ENCODE measurements at places on chromosomes 6 and 20.

GRCh38 chr20:63335711-63336110, 25.4 kb downstream of the CHRNA4 start:
- no peak for DNase-seq

- DNase-seq = no peak
These were observed 372.6 kb downstream of the QKI start for GRCh38 chr6:163786995-163787671.

DNA sequence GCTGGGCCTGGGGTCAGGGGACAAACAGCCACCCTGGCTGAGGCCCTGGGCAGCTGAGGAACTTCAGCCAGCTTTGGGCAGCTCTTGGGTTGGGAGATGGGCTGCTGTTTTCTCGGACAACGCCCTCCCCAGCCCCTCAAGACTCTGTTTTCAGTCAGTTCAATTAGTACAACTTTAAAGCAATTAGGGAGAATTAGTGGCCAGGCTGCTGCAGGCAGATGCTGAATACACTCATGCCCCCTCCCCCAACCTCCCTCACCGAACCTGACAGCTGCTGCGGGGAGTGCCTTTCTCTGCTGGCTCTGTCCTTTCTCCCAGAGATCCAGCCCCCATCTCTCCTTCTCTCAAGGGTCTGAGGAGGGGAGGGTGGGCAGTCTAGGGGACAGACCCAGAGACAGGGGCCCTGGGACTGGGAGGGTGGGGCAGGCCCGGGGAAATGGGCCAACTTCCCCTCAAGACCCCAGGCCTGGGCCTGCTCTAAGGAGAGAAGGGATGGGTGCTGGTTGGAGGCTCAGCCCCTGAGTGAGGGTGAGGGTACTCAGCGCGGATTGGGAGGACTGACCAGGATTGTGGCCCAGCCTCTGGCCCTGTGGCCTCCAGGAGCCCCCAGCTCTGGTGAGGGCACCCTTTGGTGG, 17.8 kb upstream of the MYT1 start:
- no peak for DNase-seq

DNA sequence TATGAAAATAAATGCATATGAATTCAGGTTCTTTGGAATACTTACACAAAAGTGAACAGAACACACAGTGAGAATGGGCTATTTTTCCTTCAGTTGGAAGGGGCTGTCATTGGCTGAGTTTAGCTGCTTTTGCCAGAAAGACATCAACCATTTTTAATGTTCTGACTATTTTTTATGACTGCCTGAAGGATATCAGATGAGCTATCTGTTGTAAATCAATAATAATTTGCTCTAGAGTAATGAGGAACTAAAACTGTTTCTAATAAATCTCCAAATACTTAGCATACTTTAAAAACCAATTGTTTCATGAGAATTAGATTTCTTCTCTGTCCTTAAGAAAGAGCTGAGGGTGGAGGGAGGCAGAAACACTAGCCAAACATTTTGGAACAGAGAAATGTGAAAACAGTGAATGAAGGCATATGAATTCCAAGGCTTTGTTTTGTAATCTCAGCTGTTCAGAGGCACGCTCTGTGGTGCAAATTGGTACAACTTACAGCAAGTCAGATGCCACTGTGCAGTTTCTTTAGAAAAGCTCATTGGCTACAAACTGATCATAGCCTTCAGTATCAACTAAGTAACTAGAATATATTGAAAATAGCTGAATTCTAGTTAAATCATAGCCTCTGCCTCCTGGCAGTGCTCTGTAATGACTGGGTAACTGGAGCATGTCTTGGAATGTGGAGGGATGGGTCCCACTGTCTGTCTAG, 228.9 kb upstream of the JAG1 start:
- DNase-seq = no peak

DNA sequence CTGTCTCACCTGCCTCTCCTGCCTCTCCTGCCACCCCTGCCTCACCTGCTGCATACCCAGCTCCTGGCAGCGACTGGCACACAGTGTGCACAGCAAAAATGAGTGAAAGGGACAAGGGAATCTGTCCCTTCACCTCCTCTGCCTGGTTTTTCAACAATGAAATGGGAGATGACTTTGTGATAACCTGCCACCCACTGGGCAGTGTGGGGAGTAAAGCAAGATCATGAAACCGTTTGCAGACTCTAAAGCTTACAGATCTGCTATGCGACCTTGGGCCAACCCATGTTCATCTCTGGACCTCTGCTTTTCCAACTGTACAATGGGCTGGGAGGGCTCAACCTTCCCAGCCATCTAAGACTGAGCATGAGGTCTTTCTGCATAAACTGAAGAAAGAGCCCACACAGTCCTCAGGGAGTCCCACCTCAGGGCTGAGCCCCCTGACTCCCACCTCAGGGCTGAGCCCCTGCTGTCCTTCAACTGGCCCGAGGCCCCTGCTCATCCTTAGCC, 81.1 kb downstream of the RIPOR3 start:
- no peak for DNase-seq

- no peak for DNase-seq
These were observed 170.5 kb upstream of the TSHZ2 start for GRCh38 chr20:52801628-52802006.

- DNase-seq = no peak
These were observed 38.7 kb upstream of the REV3L start for GRCh38 chr6:111521497-111522270.

DNA sequence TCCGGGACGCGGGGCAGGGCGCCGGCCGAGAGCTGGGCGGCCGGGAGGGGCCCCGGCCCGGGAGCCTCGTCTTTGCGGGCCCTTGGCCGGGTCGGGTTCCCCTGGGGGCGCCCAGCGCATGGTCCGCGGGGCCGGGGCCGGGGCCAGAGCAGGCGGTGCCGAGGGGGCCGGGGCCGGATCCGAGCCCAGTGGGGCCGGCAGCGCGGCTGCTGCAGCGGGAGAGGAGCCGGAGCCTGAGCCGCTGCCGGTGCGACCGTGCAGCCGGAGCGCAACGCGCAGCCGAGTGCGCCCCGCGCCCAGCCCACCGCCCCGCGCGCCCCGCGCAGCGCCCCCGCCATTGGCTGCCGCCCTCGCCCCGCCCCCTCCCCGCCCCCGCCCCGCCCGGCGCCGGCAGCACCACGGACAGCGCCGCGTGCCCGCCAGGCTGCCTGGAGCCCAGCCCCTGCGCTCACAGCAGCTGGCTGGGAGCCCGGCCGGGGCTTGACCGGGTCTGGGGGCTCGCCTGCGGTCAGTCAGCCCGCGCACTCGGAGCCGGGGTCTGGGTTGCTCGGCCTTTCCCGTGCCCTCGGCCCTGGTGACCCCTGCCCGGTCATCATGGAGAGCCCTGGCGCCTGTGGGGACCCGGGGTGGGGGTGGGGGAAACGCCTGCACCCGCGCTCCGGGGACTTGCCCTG, at the start of gene HRH3:
TSS of gene HRH3 (minus strand) at position 287 of the 674 bp plus-strand sequence. CDS start 308 bp downstream, outside the sequence.
- peak; percentile 88 for DNase-seq

GRCh38 chr6:10190042-10190441, 224.8 kb downstream of the TFAP2A start:
- DNase-seq = no peak

DNA sequence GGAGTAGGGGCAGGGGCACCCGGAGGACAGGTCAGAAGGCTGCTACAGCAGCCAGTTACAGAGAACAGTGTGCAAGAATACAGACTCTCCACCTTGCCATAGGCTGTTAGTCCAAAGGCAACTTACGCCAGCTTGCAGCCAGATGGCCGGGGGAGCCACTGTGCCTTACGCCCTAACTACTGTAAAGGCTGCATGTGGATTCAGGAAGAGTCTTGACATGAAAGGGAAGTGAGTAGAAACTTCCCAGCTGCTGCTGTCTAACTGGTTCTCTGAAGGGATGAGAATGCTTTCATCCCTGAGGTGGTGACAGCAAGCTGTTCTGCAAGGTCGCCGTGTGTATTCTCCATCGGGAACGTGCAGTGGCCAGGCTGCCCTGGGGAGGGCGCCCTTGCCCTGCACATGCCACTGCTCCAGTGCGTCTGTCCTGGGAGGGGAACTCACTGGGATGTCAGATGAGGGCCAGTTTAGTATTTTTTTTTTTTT, 46.1 kb downstream of the LYRM4 start:
- peak; percentile 72 for DNase-seq

DNA sequence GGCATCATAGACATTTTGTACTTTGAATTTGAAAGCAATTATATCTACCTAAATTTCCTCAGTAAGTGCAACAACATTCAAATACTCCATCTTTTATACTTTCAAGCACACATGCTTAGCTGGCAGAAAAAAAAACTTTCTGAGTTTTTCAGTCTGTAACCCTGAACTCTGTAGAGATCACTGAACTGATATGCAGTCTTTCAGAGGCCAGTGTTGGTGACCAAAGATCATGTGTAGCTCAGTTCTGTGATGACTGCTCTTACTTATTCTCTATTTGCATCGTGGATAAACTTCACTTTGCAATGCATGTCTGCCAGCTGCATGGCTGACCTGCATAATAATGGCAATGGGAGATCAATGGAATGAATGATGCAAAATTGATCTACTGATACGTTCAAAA, 431.3 kb downstream of the FRK start:
- no peak for DNase-seq

- DNase-seq = no peak
These were observed 10.7 kb upstream of the MUC21 start for GRCh38 chr6:30972816-30973215.

DNA sequence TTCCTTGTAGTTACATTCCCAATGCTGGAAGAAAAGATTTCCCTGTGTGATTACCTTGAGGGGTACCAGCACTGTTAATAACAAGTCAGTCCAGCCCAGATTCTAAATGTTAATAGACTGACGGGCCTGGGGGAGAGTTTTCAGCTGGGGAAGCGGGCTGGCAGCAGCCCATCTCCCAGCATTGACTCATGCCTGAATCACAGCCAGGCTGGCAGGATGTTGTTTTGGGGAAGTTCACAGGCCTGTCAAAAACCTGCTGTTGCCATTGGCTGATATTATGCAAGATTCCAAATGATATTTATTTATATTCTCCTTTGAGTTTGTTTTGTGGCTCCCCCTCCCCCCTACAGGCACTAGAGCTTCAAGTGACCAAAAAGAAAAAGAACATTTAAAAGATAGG, 213.9 kb upstream of the CNR1 start:
- DNase-seq = no peak

- no peak for DNase-seq
These were observed 115.1 kb upstream of the JAG1 start for GRCh38 chr20:10788877-10789276.

DNA sequence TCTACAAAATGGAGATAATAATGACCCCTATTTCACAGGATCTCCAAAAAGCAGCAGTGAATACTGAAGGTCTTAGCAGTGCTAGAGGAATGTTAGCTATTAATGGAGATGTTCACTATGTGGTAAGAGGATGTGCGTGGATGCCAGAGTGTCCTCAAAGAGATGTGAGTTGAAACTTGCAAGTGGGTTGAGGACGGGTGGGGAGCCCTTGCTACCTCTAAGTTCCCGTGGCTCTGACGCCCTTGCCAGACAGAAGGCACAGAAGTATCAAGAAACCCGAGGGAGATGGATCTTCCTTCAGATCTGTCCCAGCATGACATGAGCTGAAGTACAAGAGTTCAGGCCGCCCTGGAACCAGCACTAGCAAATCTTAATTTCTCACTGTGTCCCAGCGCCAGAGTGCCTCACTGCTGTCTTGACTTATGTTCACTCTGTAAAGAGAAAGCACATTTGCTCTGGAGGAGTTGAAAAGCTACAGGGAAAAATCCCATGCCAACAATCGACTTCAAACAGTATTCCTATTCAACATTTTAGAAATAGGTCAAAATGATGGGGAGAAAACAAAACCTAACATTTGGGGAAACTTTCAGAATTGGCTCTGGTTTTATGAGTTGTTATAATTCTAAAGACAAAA, 59.5 kb downstream of the FYN start:
- no peak for DNase-seq

DNA sequence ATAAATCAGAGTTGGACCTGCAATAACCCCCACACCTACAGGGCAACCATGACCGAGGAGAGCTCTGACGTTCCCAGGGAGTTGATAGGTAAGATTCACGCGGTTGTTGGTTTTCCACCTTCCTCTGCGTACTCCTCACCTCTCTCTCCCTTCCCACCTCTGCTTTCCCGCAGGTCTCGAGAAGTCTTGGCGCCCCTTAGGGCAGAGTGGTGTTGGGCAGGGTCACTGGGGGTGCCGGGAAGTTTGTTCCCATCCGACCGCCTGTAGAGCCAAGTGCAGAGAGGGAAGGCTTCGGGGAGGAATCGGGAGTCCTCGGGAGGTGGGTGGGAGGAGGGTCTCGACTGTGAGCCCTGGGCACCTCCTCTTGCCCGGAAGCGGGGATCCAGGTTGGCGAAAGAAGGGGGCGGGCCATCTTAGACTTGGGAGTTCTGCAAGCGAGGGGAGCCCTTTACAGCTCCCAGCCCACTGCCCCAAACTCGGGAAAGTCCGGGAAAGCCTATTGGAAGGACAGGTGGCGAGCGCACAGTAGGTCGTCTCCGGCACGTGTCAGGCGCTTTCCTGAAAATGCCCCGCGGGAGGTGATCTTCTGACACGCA, 672 bp downstream of the CARMIL1 start:
- peak; percentile 27 for DNase-seq

DNA sequence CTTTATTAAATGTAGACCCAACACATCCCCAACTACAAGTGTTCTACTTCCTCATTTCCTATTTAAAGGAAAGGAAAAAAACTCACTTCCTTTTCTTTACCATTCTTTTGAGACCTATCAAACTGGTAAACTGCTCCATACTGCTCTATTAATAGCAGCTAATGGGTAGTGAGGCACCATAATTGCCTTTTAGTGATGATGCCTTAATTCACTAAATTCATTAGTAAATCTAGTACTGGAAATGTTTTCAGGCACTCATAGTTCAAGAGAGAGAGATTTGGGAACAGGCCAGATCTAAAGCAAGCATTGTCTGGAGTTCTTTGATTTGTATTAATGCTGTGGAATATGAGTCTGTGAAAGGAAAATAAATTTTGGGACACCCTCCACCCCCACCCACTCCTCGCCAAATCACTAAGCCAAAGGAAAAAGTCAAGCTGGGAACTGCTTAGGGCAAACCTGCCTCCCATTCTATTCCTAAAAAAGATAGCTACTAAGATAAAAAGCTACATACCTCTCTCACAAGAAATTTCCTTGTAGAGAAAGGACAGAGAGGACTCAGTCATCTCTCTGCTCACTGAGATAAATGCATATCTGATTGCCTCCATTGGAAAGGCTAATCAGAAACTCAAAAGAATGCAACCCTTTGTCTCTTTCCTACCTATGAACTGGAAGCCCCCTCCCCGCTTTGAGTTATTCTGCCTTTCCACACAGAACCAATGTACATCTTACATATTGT, 13.6 kb upstream of the IBTK start:
- no peak for DNase-seq

- no peak for DNase-seq
These were observed 9.2 kb upstream of the RGS17 start for GRCh38 chr6:153140299-153140698.

GRCh38 chr20:64077541-64077875, 1.8 kb downstream of the RGS19 start:
- DNase-seq = no peak

- no peak for DNase-seq
These were observed 859 bp downstream of the PPP1R10 start for GRCh38 chr6:30615958-30616810.

GRCh38 chr20:50930976-50931305, 296 bp downstream of the ADNP start:
- DNase-seq = no peak

DNA sequence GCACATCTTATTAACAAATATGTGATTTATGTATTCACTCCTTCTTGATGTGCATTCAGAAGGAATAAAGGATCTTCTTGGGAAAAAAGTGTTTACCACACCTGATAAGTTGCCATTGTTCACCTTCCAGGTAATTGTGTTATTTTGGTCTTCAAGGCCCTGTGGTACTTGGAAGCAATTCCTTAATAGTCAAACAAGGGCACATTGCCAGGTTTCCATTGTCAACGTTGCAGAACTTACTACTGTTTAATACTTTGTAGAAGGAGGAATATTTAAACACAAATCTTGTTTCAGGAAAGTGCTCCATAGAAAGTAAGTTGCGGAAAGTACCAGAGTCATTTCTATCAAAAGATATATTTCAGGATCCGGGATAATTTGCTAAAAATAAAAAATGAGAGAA, 129.5 kb upstream of the SGK1 start:
- no peak for DNase-seq
